ENCODE measurements at places on chromosomes 7 and 10.

- DNase-seq, result no peak
Observed at GRCh38 chr7:34128762-34129161, 223.4 kb downstream of the BMPER start.

DNA sequence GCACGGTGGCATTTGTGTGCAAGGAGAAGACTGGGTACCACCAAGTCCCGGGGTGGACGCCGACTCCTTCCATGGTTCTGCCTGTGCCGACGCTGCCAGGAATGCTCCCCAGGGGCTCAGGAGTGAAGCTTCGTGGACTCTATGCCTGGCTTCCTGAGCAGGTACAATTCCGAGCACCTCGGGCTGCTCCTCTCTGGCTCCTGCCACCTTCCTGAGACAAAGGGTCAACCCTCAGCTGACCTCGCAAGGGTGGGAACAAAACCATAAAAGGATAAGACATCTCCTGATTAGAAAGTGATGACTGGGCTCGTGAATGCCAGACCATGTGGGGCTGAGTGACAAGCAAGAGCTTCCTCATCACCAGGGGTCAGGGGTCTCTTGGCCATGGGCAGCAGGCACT is 31.8 kb downstream of the CALML3 start:
- DNase-seq, result no peak

- DNase-seq, result no peak
Observed at GRCh38 chr7:140675726-140676125, 3.0 kb downstream of the ADCK2 start.

GRCh38 chr10:22669163-22669711 is 45.1 kb downstream of the PIP4K2A start:
- no peak for DNase-seq

GRCh38 chr10:11270135-11270857 is 252.6 kb downstream of the CELF2 start:
- DNase-seq, result no peak

DNA sequence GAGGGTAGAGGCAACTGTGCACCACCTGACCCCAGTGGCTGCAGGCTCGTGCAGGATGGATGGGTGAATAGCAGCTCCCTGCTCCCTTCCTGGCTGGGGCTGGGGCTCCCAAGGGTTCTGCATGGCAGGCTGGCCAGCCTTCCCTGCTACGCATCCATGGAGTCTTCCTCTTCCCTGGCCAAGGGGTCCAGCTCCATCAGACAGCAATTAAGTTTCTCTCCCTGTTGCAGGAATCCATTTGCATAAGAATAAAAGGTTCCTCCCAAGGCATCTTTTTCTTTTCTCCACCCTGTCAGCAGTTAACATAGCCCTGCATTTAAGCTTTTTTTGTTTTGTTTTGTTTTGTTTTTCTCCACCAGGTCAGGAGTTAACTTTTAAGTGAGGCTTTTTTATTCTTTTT is 10.0 kb upstream of the CPA2 start:
- DNase-seq, result no peak

GRCh38 chr10:44752451-44753441 is 158.4 kb upstream of the TMEM72 start:
- no peak for DNase-seq

DNA sequence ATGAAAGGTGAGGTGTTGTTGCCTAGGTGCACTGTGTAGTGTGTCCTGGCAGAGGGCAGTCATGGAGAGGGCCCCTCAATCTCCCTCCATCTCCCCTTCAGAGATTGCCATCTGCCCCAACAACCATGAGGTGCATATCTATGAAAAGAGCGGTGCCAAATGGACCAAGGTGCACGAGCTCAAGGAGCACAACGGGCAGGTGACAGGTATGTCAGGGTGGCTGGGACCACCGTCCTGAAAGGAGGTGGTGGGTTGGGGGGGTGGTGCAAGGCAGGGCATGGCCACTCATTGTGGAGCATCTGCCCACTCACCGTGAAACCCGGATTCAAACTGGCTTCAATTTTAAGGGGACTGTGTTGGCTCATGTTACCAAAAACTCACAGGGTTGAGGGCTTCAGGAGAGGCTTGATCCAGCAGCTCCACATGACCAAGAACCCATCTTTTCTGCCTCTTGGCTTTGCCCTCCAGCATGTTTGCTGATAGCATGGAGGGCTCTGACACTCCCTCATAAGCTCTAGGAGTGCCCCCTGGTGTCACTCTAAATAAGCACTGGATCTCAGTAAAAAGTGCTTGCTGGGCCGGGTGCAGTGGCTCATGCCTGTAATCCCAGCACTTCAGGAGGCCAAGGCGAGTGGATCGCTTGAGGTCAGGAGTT is 12.2 kb downstream of the ARPC1B start:
- no peak for DNase-seq

DNA sequence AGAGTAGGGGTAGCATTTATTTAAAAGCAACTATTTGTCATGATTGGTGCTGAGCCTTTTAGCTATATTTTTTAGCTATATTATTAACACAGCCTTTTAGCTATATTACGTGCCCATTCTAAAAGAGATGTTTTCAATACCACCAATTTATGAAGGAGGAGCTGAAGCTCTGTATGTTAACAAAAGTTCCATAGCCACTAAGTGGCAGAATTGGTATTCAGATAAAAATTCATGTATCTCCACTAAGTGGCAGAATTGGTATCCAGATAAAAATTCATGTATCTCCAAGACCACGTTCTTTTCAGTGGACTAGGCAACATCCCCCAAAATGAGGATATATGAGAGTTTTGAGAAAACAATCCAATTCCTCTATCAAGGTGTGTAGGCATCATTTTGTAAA is 268.6 kb downstream of the HGF start:
- no peak for DNase-seq

DNA sequence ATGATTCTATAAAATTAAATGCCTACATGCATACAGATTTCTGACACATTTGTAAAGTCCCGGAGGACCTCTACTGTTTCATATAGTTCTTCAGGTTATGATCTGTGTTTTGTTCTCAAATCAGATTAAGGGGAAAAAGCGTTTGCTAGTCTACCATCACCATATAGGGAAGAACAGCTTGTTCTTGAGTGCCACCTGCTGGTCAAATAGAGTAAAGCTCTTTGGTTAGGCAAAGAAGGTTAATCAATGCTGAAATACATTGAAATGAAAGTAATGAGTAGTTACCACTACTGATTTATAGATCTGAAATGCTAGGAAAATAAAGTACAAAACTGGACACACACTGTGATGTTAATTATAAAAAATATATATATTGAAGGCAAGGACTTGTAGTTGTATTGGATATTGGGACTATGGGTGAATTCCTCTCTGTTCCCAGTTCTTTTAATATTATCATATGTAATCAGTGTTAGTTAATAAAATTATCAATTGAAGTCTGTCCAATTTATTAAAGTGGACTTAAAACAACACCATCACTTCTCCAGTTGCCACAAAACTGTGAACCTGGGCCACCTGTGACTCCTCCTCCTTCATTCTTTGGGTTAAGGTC is 72.6 kb upstream of the PDLIM1 start:
- DNase-seq, result peak; percentile 35

DNA sequence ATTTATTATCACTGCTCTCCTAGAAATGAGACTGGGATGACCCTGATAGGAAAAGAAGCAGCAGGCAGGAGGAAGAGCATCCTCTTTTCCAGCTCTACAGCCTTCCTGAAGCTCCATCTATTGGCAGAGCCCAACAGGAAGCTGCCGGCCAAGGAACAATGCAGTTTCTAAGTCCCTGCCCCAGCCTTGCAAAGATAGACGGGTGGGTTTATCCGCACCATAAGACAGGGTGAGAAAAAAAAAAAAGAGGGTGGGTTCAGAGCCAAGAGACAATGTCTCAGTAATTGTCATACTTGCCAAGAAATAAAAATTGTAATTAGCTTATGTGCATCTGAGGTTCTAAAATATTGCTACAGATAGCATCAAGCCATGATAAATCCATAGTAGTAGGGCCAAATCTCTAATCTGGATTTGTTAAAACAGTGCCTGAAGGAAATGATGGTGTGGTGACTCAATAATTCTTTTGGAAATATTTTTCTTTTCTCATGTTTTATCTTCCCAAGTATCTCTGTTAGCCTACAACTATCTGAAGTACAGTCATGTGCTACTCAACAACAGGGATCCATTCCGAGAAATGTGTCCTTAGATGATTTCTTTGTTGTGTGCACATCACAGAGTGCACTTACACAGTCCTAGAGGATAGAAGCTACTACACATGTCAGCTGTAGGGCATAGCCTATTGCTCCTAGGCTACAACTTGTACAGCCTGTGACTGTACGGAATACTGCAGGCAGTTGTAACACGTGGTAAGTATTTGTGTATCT is 242.9 kb upstream of the CXCL12 start:
- DNase-seq, result no peak

DNA sequence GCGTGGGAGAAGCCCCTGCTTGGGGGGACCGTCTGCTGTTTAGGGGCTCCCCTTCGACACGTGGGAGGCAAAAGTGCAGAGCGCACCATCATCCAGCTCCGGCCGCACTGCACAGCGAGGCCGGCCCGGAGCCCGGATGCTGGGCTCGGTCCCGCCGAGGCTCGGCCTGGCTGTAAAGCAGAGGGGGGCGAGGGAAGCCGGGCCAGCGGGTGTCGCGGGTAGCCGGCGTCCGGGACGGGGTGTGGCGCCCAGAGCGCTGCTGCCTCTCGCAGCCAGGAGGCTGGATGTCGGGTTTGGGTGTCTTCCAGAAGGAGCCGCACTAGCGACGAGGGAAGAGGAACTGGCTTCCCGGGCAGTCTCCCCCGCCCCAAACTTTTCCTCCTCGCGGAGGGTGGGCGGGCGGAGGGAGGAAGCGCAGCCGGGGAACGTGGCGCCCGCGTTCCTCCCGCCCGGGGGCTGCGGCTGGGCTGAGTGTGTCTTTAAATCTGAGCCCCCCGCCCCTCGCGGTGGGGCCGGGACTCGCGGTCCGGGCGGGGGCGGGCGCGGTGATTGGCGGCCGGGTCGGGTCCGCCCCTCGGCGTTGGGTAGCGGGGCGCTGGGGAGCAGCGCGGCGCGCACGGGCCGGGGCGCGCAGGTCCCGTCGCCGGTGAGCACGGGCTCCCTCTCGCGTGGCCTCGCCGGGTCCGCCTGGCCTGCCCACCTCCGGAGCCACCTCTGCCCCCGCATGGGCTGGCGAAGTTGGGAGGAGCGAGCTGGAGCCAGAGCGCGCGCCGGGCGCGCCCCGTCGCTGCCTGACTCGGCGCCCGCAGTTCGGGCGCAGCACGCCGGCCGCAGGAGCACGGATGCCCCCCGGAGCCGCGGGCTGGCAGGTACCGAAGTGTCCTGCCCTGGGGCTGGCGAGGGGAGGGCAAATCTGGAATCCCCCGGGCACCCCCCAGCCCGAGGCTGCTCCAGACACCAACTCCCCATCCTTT is at the start of gene PALD1:
PALD1 (plus strand) TSS at position 577 of the 974 bp plus-strand sequence. CDS start 47,185 bp downstream, outside the sequence.
- no peak for DNase-seq

GRCh38 chr7:88278881-88279280 is 27.8 kb downstream of the STEAP4 start:
- no peak for DNase-seq

DNA sequence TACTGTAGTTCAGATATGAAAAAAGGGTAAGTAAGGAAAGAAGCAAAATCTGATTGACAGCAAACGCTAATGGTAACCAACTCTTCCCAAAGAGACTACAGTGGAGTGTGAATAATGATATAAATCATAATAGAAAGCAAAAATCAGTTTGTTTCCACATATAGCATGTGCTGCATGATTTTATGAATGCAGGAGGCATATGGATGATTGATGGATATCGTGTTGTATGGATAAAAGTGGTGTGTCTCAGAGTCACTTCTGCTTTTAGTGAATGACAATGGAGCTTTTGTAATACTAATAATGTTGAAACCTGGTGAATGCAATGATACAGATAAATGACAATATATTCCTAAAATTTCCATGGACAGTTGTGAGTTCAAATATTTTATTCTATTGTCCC is 36.6 kb upstream of the PALS2 start:
- no peak for DNase-seq

DNA sequence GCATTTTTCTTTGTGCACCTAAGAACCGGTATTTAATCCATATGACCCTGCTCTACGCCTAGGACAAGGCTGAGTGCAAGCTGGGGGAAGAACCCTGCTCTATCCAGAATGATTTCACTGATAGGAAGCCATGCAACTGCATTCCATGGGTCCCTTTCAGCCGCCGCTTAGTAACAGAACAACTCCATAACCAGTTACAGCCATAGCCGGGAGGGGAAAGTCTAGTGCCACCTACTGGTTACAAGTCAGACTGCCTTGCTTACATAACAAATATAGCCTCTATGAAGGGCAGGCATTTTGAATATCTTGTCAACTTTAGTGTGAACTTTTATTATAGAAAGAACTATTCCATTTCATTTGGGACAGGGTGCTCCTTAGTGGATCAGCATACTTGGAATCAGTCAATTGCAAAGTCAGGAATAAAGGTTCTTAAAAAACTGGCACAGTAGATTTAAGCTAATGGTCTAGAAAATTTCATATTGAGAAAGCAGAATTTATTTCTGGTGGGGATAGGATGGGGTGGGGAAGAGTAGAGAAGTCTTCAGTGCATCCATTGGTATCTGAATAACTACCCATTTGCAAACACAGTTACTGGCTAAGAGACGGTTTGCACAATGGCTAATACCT is 521.7 kb downstream of the ADRA2A start:
- DNase-seq, result no peak

DNA sequence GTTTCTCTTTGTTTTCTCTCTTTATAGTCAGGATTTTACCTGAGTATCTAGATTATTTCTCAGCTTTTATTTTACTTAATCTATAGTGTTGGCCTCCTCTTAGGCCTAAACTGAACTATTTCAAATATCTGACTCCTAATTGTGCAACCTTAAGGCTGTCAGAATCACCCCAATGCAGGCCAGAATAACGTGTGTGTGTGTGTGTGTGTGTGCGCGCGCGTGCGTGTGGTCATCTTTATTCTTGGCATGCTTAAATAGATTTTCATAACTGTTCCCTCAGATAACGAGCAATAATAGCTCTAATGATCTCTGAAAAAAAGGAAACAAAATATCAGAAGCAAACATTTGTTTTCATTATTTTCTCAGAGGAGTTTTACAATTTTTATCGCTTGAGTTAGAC is 92.4 kb downstream of the PCDH15 start:
- DNase-seq, result no peak

DNA sequence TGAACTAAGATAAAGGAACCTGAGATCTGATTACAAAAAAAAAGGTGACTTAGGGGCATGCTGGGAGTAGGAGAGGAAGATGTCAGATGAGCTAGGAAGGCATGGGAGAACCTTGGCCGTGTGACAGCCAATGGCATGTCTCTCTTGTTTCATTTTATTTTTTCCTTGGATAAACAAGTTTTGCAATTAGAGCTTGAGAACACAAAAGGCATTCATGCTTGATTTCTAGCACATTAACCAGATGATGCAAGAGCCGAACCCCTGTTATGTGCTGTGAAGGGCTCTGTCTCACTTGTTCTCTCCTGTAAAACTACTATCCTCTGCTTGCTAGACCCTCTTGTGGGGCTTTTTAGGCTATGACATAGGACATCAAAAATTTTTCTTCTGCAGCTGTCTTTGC is 134.3 kb upstream of the ASAH2 start:
- DNase-seq, result no peak

DNA sequence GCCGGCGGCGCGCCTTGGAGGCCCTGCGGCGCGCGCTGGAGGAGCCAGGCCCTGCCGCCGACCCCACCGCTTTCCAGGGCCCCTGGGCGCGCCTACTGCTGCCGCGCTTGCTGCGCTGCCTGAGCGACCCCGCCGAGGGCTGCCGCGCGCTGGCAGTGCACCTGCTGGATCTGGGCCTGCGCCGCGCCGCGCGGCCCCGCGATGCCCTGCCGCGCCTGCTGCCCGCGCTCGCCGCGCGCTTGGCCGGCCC is 280 bp downstream of the DNAAF5 start:
- DNase-seq, result no peak
